ENCODE measurements at places on chromosomes 3 and 15. TPM values are rescaled to one million over a fixed set of nuclear protein-coding genes. Genes with fewer than 3 reads are reported as not detected.

GRCh38 chr3:129282727-129283327 is 4.2 kb downstream of the HMCES start:
- peak; percentile 47 for DNase-seq

DNA sequence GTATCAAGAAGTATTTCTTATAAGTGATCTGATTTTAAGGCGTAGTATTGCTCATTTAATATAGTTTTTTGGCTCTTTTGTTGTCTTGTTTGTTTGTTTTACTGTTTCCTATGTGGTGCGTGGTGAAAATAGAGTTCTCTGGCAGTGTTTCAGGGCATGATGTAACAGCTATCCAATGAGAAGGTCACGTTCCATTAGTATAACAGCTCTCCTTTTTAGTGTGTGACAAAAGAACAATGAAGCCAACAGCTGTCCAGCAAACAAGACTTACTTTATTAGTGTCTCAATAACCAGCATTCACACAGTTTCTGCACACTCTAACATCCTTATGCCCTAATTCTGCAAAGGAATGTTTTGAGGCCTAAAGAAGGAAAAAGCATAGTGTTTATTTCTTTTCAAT is 127.9 kb downstream of the SLC25A26 start:
- DNase-seq, result no peak

- no peak for DNase-seq
Observed at GRCh38 chr3:124059580-124059979, 67.7 kb upstream of the ROPN1 start.

GRCh38 chr3:134312072-134312872 is 61.6 kb upstream of the RYK start:
- peak; percentile 85 for DNase-seq

LRRC15 gene
- total RNA-seq, result 2.0 TPM

PLEKHO2 gene
- 10.7 TPM for total RNA-seq
